DMS79 treated with DMSO at 0.1 percent for 48 hours (cell line): ENCODE measurements at places on chromosomes 11 and 22.

DNA sequence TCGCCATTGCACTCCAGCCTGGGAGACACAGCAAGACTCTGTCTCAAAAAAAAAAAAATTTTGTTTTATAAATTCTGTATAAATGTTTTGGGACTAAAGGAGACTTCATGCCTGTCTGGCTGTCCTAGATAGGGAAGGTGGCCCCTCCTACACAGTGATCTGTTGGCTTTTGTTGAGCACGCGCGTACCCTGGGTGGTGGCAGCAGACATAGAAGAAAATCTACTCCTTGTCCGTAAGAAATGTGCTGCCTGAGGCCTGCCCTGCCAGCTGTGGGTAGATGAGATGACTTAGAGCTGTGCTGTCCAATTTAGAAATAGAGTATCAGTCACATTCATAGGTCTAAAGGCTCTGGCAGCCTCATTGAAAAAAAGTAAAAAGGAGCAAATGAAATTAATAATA, 37.0 kb downstream of the AP2A2 start:
- no peak for DNase-seq

- no peak for DNase-seq
Measured at GRCh38 chr11:23875176-23875850, 621.5 kb upstream of the LUZP2 start.

- DNase-seq: no peak
Measured at GRCh38 chr11:60392361-60392760, 3.9 kb upstream of the MS4A14 start.

GRCh38 chr11:103798446-103798845, 238.0 kb upstream of the DDI1 start:
- no peak for DNase-seq

DNA sequence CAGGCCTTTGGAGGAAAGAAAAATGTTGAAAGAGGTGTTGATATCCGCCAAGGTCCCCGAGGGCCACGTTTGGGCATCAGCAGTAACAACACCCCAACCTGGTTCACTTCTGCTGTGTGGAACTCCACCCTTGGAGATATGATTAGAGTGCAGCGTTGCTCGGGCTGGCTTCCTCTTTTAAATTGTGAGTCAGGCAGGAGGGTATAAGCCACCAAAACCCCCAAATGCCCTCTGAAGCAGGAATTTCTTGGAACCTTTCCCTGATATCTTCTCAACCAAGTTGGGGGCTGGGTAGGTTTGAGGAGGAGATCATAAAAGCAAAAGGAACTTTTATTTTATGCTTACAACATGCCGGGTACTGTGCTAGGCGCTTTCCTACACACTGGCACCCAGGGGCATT, 6.4 kb upstream of the C11orf96 start:
- no peak for DNase-seq

DNA sequence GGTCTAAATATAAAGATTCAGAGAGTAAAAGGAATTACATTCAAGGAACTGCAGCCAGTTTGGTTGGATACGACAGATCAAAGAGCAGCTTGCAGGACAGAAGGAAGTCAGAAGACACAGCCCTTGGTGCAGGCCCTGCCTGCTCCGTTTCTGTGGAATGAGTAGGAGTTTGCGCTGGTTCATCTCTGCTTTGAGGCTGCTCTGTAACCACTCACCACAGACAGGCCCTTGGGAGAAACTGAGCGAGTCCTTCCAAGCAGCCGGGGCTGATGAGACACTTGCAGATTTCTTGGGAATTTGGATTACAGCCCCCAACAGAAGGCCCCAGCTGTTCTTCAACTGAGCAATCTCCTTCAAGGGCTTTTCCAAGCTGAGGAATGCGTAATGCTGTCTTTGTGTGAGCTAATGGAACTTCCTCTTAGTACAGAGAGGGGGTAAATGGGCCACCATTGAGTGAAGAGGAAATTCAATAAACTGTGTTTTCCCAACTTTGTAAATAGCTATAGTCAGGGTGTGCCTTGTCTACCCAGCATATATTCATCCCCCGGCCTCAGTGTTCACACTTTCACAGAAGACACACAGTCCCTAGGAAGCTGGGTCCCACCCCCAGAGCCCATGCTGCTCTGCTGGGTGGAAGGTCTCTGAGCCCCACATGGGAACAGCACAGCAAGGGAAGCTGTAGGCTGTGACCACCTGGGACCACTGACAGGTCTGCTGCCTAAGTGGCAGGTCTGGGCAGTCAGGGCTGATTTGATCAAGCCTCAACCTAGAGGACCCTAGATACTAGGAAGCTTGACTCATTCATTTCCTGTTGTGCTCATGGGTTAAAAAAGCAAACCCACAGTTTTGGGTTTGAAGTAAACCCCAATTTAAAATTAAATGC, 16.6 kb downstream of the IL10RA start:
- no peak for DNase-seq

- DNase-seq: no peak
Measured at GRCh38 chr11:47961383-47961782, 19.0 kb upstream of the PTPRJ start.

DNA sequence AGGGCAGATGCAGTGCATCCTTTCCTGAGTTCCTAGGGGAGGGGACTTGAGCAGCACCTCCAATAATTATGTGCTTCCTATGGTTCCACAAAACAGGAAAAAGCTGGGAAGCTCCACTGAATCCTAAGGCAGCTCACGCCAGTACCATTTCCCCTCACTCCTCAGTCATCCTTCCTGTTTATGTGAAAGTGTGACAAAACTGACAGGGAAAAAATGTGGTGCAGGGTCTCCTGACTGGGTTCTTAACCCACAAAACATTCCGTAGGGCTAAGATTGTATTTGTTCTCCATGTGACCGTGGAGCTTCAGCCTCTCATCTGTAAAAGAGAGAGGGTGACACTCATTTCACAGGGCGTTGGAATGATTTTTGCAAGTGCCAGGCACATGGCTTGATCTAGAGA, 12.2 kb upstream of the LYVE1 start:
- DNase-seq: no peak

DNA sequence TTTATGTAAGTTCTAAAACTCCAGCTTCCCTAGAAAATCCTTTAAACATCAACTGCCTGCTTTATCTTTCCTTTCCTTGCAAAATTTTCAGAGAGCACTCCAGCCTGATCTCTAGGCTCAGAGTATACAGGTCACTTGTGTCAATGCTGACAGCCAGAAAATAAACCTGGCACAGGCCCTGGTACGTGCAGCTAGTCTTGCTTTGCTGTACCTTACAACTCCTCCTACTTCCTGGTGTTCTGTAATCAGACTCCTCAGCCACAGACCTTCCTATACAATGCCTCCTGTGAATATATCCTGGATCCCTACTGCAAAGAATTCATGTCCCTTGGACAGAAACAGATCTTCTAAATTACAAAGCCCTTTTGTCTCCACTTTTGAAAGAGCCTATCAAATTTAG, 24.2 kb upstream of the TMEM123 start:
- peak; percentile 21 for DNase-seq

GRCh38 chr11:85127349-85127748, 499.8 kb downstream of the DLG2 start:
- no peak for DNase-seq

DNA sequence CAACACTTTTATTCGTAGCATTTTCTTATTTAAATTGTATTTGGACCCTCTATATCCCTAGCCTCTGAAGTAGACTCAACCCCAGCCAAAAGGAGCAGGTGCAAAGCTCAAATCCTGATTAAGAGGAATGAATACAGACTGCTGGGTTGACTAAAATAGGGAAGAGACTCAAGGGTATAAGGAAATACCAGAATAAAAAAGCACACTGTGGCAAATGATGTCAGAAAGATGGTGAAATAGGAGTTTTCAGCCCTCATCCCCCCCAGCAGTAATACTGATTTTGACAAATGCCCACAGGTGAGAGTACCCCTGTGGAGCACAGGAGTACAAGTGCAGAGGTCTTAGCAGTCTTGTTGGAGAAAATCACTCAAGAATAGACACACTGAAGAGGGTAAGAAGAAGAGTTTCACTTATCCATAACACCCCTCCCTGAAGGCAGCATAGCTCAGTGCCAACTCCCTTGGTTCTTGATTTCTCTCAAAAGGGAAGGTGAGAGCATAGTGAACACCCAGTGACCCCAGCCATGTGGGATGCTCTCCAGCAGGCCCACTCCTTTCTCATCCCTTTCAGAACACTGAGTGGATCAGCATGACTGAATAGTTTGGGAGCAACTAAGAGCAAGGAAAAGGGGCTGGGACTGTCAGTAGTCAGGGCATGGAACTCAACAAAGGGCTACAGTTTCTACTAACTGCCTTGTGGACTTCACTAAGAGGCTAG, 71.7 kb downstream of the TBC1D22A start:
- no peak for DNase-seq

DNA sequence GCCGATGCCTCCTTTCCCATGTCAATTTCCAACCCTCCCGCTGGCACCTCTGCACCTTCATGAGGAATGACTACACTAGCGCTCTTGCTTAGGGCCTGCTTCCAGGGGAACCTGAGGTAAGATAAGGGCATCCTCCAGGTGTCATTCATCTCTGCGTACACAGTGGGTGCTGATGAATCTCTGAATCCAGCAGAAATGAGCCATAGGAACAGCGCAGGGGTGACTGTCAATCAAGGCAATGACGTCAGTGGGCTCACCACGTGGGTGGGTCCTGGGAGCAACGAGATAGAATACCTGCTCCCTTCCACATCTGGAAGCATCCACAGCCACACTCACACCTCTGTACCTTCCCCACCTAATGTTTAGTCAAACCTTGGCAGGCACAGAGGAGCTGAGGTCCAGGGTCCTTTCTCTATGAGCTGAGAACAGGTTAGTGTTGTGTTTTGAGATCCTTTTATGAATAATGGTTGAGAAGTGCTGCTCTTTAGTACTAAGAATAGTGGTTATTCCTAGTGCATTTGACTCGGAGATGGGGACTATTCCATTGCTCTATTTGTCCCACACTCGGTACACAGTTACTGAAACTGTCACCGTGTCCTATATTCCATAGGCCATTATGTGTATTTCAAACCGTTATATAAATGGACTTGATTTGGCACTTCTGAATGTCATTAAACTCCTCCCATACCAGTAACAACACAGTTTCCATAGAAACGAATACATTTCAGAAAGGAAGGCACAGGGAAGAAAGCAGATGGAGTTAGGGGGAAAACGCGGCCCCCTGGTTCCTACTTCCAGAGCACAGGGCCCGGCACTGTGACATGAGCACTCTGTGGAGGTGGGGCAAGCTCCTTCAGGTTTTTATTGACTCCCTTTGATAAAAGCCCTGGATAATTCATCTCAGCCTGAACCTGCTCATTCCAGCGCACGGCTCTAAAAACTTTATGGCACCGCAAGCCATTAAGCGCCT, 193.4 kb downstream of the ST3GAL4 start:
- DNase-seq: no peak
